HEK293T (cell line): ENCODE measurements at places on chromosomes 6 and 20.

DNA sequence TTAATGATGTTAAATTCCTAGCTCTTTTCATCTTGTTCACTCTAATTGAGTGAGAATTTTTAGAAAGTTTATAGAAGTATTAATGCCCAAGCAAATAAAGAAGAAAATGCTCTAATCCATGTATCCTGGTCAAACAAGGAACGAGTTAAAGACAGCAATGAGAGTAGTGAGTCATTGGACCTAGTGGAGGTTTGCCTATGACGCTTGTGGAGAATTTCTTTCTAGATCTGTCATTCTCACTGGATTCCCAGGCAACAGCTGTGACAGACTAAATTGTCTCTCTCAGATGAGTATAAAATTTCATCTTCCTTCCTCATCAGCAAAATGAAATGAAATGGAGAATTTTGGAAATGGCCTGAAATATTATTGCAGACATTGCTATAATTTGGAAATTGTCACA is 127.9 kb downstream of the COL19A1 start:
- no peak for DNase-seq

DNA sequence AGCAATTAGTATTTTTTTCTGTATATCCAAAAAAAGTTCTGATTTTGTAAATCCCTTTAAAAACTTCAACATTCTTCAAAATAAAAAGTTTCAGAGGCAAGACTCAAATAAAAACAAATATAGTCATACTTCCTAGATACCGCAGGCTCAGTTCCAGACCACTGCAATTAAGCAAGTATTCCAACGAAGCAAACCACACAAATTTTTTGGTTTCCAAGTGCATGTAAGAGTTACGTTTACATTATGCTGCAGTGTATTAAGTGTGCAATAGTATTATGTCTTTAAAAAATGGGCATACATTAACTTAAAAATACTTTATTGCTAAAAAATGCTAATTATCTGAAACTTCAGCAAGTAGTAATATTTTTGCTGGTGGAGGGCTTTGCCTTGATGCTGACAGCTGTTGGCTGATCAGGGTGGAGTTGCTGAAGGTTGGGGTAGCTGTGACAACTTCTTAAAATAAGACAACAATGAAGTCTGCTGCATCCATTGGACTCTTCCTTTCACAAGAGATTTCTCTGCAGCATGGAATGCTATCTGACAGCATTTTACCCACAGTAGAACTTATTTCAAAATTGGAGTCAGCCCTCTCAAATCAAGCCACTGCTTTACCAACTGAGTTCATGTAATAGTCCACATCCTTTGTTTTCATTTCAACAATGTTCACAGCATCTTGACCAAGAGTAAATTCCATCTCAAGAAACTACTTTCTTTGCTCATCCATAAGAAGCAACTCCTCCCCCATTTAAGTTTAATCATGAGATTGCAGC is 46.0 kb downstream of the PHIP start:
- DNase-seq: no peak

- DNase-seq: no peak
Measured at GRCh38 chr20:17896193-17896723, 72.3 kb downstream of the SNX5 start.

GRCh38 chr6:5869676-5870075 is 137.0 kb downstream of the NRN1 start:
- no peak for DNase-seq

DNA sequence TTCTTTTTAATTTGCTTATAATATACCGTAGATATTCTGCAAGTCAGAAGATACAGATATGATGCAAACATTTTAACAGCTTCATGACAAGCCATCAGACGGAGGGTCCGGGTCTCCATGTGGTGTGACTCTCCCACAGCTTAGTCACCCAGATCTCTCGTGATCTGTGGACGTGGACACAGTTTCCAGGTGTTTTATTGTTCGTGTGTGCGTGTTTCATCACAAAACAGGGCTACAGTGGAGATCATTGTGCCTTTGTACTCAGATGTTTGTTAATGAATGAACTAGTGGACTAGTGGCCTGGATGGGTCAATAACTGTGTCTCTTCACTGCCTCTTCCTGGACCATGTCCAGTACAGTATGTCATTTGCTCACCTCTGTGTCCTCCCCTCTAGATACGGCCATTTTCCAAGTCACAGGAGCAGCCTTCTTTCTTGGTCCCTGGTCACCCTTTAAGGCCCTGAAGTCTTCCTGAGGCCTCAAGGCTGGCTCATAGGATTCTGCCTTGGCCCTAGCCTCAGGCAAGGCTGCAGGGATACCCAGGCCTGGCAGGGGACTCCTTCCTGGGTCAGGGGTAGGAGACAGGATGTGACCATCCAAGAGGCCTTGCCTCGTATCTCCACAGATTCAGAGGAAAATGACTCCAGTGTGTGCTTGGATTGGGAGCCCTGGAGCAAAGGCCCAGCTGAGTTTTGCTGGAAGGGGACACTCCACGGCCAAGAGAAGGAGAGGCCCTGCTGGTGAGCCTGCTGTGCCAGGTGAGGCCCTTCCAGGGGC is 4.6 kb downstream of the ADIG start:
- DNase-seq: no peak

DNA sequence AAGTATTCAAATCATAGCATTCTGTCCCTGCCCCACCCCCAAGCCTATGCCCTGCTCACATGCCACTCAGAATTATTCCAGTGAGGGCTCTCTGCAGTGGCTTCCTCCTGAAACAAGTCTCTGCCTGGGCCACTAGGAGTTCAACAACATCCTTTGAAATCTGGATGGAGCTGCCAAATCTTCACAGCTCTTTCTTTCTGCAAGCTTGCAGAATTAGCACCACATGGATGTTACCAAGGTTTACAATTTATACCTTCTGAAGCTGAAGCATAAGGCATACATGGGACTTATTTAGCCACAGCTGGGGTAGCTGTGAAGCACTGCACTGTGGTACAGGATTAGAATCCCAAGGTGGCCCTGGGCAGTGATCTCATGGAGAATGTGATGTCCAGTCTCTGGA is 577.5 kb downstream of the CD109 start:
- DNase-seq: no peak

- no peak for DNase-seq
Measured at GRCh38 chr6:35751594-35751993, 14.8 kb downstream of the ARMC12 start.

DNA sequence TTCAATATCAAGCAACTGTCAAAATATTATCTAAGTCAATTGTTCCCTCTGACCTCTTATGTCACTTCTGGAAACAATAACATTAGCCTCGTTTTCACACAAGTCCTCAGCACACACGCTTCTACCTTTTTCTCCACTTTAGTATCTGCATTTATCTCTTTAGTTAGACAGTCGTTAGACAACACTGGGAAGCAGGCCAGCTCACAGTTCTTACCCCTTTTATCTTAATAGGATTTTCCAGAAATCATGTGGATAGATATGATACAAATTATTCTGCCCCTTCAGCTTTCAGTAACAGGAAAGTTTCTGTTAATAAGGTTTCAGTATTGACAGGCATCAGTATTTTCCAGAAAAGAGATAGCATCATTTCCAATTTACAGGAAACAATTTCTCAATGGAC is 25.9 kb upstream of the HAO1 start:
- DNase-seq: no peak

- no peak for DNase-seq
Measured at GRCh38 chr6:466564-466963, 75.0 kb downstream of the IRF4 start.

DNA sequence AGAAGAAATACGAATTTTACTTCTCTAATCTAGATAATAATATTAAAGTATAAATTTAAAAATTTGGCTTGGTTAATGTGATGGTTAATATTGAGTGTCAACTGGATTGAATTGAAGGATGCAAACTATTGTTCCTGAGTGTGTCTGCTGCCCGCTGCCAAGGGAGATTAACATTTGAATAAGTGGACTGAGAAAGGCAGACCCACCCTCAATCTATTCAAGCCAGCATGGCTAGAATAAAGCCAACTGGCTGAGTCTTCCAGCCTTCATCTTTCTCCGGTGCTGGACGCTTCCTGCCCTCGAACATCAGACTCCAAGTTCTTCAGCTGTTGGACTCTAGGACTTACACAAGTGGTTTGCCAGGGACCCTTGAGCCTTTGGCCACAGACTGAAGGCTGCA is 152.7 kb downstream of the TBXT start:
- DNase-seq: no peak

DNA sequence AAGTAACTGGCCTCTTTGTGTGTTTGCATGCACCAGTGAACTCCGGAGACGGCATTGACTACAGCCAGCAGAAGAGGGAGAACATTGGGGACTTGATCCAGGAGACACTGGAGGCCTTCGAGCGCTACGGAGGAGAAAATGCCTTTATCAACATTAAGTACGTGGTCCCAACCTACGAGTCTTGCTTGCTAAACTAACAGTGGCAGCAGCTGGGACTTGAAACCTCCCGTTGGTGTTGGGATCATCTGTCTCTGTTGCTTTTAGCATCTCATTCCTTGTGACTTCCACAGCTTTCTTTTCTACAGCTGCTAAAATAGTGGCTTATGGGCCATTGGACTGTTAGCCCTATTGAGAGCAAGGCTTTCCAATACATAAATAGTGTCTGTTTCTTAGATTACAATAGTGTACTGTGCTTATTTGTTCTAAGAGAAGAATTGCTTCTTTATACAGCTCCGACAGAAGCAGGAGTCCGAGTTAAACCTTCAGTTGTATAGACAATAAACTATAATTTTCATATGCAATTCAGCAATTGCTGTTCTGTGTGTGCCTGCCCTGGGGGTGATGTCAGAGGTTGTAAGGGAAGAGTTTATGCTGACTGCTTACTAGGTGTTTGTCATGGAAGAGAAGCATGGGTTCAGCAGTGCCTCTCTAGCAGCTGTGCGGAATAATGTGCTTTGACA is 99.6 kb upstream of the QKI start:
- no peak for DNase-seq

GRCh38 chr6:85754894-85755293 is 112.2 kb upstream of the SYNCRIP start:
- DNase-seq: no peak

GRCh38 chr6:130362128-130362527 is 3.7 kb upstream of the TMEM200A start:
- no peak for DNase-seq

- DNase-seq: no peak
Measured at GRCh38 chr20:9590189-9590588, 75.8 kb downstream of the LAMP5 start.

GRCh38 chr6:135675862-135676261 is 175.6 kb upstream of the PDE7B start:
- peak; percentile 58 for DNase-seq

GRCh38 chr6:149890629-149891045 is 7.3 kb downstream of the RAET1E start:
- DNase-seq: peak; percentile 4

- DNase-seq: no peak
Measured at GRCh38 chr6:39416026-39416425, 93.5 kb upstream of the KCNK16 start.

DNA sequence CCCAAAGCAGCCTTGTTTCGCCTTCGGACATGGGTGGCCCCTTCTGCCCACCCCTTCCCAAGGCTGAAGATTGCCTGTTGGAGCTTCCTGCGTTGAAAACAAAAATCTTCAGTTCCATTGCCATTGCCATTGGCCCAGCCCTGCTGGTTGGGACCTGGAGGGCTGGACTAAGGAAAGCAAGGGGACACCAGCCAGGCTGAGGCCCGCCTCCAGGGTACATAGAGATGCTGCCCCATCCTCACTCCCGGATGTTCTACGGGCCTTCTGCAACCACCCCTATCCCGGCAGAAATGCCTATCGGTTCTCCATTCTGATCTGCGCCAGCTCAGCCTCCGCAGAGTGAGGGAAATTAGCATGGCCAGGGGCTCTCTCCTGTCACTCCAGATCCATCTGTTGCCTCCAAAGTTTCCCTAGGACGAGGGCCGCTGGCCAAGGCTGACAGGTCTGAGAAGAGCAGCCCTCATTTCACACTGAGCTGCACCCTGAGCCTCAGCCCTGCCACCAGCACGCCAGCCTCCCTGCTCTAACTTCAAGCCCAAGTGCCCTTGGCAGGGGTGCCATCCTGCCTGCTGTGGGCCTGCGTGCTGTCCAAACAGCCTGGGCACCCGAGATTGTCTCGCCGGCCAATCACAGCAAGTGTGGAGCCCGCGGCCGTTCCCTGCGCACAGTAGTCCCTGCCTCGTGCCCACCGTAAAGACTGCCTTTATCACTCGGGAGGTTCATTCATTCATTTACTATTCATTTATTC is 13.4 kb upstream of the STX16 start:
- no peak for DNase-seq

- DNase-seq: no peak
Measured at GRCh38 chr6:11040134-11040533, 4.0 kb downstream of the ELOVL2 start.

DNA sequence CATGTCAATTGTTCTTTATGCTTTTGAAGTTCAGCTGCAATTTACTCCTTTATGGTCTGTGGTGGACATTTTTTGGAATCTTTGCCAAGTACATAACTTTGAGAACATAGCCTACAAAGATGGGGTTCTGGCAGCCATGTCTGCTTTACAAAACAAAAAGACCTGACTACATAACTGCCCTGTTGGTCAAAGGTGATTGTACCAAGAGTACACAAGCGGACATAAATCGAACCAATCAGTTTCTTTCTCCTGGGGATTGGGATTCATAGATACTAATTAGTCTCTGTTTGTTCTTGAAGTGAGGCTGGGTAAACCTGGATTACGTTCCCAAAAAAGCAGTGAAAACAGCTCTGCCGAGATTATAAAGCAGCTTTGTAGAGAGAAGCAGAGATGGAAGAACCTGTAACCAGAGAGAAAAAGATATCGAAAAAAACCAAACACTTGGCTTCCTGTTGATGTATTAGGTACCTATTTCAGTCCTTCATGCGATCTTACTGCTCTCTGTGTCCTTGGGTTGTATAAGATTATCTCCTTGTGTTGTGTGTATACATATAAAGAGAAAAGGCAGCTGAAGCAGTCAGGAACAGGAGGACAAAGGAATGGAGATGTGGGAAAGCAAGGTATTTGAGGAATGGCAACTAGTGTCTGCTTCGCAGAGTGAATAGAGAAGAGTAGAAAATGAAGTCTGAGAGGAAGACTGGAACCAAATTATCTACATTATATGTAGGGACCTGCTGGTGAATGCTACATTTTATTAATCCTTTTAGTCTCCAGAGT is 2.7 kb upstream of the ZFAND3 start:
- DNase-seq: no peak

- DNase-seq: no peak
Measured at GRCh38 chr20:40955326-40955725, 73.3 kb upstream of the TOP1 start.

DNA sequence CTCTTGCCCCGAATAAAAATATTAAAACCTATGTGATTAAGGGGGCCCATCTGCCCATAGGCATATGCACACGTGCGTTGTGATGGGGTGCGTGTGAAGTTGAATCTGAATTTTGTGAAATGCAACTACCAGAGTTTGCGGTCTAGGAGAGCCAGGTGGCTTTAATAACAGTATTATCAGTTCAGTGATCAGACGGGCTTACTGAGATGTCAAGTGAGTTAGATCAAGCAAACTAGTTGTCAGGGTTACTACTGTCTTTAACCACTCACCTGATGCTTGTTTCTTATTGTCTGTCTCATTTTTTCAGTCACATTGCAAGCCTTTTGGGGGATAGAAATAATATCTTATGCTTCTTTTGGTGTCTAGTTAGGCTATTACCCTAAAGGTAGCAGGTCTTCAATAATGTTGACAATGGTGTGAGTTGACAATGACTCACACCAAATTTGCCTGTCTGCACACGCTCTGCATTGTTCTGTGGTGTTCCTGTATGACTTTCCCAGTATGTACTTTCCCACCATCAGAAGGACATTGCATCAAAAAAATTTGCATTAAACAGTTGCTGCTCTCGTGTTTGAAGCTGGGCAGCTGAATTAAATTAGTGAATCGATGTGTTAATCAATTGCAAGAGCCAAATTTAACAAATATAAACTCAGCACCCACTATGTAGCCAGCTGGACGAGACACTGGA is 103.1 kb upstream of the NAA20 start:
- DNase-seq: no peak
